ENCODE measurements at places on chromosomes 4 and X.

DNA sequence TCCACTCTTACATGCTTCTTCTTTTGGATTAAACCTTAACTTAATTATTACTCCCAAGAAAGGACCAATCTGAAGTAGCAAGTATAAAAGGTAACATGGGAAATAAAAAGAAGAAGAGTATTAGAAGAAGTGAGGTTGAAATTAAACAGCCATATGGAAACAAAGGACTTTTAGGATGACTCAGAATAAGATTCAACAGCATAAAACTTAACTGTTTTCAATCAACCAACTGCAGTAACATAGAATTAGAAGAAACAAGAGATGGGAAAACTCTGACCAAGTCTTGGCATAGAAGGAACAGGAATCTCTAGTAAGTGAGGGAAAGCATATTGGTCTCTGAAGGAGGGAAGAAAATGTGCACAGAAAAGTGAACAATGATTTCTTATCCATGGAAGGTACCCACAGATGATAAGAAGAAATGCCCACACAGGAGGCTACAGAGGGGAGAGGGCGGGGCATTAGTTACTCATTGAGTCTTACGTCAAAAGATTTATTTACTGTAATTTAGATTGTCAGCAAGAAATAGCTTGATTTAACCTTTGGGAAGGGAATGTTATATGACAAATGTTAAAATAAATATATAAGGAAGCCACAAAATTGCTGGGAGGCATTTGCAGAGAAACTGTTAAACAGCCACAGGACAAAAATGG lies 177.3 kb downstream of the BANK1 start:
- DNase-seq, result peak; percentile 42

DNA sequence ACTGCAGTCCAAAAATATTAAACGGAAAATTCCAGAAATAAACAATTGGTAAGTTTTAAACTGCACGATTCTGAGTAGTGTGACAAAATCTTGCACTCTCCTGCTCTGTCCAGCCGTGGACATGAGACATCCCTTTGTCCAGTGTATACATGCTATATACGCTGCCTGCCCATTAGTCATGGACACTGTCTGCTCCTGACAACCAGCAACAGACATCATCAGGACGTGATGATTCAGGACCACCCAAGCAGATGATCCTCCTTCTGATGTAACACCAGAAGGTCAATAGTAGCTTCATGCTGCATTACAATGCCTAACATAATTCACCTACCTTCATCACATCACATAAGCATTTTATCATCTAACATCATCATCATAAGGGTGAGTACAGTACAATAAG lies 36.3 kb downstream of the ATRX start:
- DNase-seq, result no peak

- DNase-seq, result no peak
Observed at GRCh38 chr4:88478247-88478646, 21.3 kb downstream of the HERC5 start.

- no peak for DNase-seq
Observed at GRCh38 chr4:85399270-85399669, 75.7 kb upstream of the ARHGAP24 start.

DNA sequence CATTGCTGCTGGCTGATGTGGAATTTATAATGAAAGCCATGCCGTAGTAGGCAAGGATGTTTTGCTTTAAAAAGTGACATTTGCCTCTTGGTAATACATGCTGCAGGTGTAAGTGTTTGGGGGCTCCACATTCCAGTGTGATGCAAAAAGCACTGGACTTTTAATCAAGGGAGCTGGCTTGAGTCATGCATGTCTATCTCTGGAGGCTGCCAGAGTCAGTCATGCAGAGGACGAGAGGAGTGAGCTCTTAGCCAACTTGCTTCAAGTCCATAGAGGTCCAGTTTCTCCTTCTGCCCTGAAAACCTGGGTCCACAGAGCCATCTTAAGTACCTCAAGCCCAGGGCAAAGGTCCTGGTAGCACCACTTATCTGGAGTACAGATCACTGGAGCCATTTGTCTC lies 11.6 kb upstream of the CXCL13 start:
- DNase-seq, result no peak

DNA sequence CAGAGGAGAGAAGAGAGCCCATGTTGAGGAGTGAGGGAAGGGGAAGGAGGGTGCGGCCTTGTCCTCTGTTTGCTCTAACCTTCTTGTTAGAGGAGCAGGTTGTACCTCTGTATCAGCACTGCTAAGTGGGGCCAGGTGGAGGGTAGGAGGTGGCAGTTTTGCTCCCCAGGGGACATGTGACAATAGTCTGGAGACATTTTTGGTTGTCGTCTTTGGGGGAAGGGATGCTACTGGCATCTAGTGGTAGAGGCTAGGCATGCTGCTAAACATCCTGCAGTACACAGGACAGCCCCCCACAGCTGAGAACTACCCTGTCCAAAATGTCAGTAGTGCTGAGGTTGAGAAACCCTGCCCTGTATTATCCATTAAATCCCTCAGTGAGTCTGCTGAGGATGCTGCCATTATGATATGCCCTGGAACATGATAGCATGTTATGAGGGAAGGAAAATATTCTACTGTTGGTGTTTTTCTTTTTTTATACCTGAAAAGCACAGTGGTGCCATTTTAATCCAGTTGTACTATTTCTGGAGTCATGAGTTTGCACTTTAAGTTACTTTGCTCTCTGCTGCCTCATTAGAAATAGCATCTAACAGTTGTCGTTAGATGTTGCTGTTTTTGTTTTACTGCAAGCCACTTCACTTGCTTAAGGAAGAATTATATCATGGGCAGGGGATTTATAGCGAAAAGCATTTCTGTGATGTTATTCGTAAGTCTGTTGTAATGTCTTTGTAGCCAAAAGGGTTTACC lies 90.6 kb downstream of the LRP2BP start:
- DNase-seq, result peak; percentile 55

- no peak for DNase-seq
Observed at GRCh38 chr4:2478229-2478628, 9.3 kb downstream of the RNF4 start.

All from A172 (cell line).